ENCODE measurements at places on chromosomes 5 and 9. TPM values are rescaled to one million over a fixed set of nuclear protein-coding genes. Genes with fewer than 3 reads are reported as not detected.

- H3K27me3 ChIP-seq, result peaks cover 16% of the 10 kb centered on the region
- H3K27ac ChIP-seq, result no peak overlapping the region
- H3K4me1 ChIP-seq, result no peaks in the 10 kb centered on the region
- H3K4me3 ChIP-seq, result no peak overlapping the region
- no peak for DNase-seq
Measured at GRCh38 chr5:159781626-159782157, 134.6 kb upstream of the ADRA1B start.

GRCh38 chr5:85108471-85108870, 723.8 kb upstream of the EDIL3 start:
- no peaks in the 10 kb centered on the region for H3K36me3 ChIP-seq
- no peak overlapping the region for H3K4me3 ChIP-seq
- no peaks in the 10 kb centered on the region for H3K27me3 ChIP-seq
- no peak for DNase-seq
- no peak overlapping the region for H3K27ac ChIP-seq
- no peaks in the 10 kb centered on the region for H3K4me1 ChIP-seq

DNA sequence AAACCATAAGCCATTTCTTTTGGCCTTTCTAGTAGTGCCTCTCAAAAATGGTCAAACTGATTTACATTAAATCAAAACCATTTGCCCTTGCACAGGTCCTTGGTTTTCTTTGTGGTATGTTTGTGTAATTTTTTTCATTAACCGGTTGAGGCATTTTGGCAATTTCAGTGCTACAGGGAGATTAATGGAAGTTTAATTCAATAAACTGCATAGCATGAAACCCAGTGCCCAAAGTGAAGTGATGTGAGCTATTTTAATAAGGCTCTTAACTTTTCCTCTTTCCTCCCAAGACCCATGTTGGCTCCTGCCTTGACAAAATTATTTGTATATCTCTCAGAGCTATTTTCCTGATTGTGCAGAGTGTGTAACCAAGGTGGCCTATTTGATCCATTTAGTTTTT, 326.2 kb upstream of the SEMA6A start:
- no peak overlapping the region for H3K4me3 ChIP-seq
- no peak for DNase-seq
- H3K27me3 ChIP-seq, result no peaks in the 10 kb centered on the region
- no peaks in the 10 kb centered on the region for H3K36me3 ChIP-seq
- H3K4me1 ChIP-seq, result no peaks in the 10 kb centered on the region
- no peak overlapping the region for H3K27ac ChIP-seq

DNA sequence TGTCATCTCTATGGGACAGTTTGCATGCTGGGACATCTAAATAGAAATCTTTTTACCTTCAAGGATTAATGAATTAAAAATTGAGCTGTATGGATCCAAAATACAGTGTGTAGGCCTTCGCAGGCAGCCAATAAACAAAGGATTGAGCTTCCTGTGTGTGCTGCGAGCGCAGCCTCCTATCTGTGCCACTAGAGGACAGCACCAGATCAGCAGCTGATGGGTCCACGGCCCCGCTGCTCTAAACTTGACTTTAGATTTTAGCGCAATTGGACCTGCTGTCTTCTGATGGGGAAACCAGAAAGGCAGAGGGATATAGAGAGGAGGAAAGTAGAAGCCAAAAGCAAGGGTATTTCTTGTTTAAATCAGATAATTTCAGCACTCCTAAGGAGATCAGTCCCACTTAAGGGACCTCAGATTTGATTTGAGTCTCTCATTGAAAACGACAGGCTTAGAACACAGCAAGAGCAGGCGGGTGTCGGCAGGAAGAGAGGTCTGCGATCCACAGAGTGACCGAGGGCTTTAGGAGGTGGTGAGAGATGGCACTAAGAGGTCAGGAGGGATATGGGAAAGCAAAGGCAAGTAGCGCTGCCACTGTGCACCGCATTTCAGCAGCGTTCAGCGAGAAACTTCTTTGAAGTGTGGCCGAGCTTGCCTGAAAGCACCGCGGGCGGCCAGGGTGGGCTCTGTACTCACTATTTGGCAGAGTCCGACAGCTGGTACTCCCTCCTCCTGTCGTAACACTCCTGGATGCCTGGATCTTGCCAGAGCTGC, 214.3 kb downstream of the GNA14 start:
- no peaks in the 10 kb centered on the region for H3K36me3 ChIP-seq
- no peak overlapping the region for H3K27ac ChIP-seq
- H3K4me3 ChIP-seq, result no peak overlapping the region
- peaks cover 2% of the 10 kb centered on the region for H3K4me1 ChIP-seq

DNA sequence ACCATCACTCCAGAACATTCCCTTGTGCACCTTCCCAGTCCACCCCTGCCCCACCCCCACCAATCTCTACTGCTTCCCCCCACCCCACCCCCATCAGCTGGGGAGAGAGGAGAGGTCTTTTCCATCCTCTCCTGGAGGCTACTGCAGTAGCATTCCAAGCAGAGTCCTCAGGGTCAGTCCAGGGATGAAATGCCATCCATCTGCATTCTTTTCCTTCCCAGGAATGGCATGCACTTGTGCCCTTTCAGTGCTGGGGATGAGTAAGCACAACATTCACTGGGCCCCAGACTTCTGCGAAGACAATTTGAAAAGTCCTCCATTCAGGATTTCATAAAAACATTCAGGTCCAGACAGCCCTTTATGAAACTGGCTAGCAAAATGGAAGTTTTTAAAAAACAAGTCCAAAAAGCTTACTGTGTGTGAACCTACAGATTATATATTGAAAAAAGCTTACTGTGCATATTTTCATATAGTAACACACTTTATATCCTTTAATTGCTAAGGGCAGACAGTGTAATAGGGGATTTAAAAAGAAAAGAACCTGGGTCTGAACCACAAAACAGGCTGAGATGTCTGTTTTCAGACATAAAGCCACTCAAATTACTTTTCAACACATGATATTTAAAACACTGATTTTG, 50.0 kb upstream of the GOLPH3 start:
- H3K36me3 ChIP-seq, result peaks cover 6% of the 10 kb centered on the region
- H3K27ac ChIP-seq, result no peak overlapping the region
- H3K27me3 ChIP-seq, result no peaks in the 10 kb centered on the region
- no peak for DNase-seq
- no peak overlapping the region for H3K4me3 ChIP-seq
- H3K4me1 ChIP-seq, result no peaks in the 10 kb centered on the region

- H3K27me3 ChIP-seq, result no peaks in the 10 kb centered on the region
- no peak overlapping the region for H3K4me3 ChIP-seq
- H3K36me3 ChIP-seq, result peaks cover 14% of the 10 kb centered on the region
Measured at GRCh38 chr5:82884821-82885471, 192.2 kb downstream of the TMEM167A start.

DNA sequence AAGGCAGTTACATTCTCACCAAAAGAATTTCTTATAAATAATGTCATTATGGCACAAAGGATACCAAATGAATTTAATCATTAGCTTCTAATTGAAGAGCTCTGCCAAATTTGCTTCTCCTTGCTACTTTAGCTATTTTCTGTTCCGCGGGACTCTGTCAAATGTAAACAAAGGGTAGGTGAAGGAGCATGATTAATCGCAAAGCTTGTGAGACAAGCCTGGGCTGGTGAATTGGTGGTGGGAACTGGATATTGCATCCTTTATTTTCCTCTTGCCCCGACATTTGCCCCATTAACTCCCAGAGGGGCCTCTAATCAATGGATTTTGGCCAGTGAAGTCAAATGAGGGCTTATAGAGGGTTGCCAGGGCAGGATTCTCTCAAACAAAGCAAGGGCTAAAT, 234.2 kb upstream of the RFX3 start:
- H3K4me3 ChIP-seq, result no peak overlapping the region
- H3K27ac ChIP-seq, result no peak overlapping the region
- peaks cover 13% of the 10 kb centered on the region for H3K4me1 ChIP-seq
- H3K36me3 ChIP-seq, result no peaks in the 10 kb centered on the region
- DNase-seq, result no peak

- H3K4me1 ChIP-seq, result peaks cover 40% of the 10 kb centered on the region
- peak overlapping the region; percentile 7 for H3K27ac ChIP-seq
- no peak for DNase-seq
- peaks cover 51% of the 10 kb centered on the region for H3K27me3 ChIP-seq
- no peak overlapping the region for H3K4me3 ChIP-seq
- H3K36me3 ChIP-seq, result no peaks in the 10 kb centered on the region
Measured at GRCh38 chr5:96655085-96655484, 7.1 kb upstream of the CAST start.

- H3K4me3 ChIP-seq, result no peak overlapping the region
- DNase-seq, result no peak
- no peaks in the 10 kb centered on the region for H3K36me3 ChIP-seq
Measured at GRCh38 chr5:134479839-134480238, 45.6 kb upstream of the JADE2 start.

- no peak for DNase-seq
- no peaks in the 10 kb centered on the region for H3K36me3 ChIP-seq
- H3K27ac ChIP-seq, result no peak overlapping the region
- no peaks in the 10 kb centered on the region for H3K27me3 ChIP-seq
- no peaks in the 10 kb centered on the region for H3K4me1 ChIP-seq
- H3K4me3 ChIP-seq, result no peak overlapping the region
Measured at GRCh38 chr5:62065050-62065449, 241.0 kb upstream of the KIF2A start.

- H3K27ac ChIP-seq, result no peak overlapping the region
- H3K36me3 ChIP-seq, result no peaks in the 10 kb centered on the region
- no peak overlapping the region for H3K4me3 ChIP-seq
- H3K4me1 ChIP-seq, result peaks cover 24% of the 10 kb centered on the region
Measured at GRCh38 chr5:127320032-127320965, 29.7 kb downstream of the MEGF10 start.

DNA sequence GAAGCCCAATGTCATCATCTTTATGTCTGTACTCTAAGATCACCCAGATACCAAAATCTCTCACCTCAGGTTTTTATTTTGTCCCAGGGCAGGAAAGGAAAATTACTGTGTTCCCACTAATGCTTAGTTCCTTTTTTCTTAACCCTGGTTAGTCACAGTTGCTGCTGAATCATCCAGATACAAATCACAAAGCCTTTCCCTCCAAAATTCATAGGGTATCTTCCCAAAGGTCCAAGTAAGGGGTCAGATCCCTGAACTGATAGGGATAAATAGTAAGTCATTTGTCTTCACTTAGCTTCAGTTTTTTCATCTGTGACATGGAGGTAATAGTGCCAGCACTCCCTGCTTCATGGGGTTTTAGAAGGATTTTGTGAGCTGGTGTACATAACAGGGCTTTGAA, 2.2 kb downstream of the PLCXD3 start:
- no peak overlapping the region for H3K4me3 ChIP-seq
- H3K4me1 ChIP-seq, result no peaks in the 10 kb centered on the region
- DNase-seq, result no peak
- H3K27ac ChIP-seq, result no peak overlapping the region
- H3K27me3 ChIP-seq, result peaks cover 33% of the 10 kb centered on the region

DNA sequence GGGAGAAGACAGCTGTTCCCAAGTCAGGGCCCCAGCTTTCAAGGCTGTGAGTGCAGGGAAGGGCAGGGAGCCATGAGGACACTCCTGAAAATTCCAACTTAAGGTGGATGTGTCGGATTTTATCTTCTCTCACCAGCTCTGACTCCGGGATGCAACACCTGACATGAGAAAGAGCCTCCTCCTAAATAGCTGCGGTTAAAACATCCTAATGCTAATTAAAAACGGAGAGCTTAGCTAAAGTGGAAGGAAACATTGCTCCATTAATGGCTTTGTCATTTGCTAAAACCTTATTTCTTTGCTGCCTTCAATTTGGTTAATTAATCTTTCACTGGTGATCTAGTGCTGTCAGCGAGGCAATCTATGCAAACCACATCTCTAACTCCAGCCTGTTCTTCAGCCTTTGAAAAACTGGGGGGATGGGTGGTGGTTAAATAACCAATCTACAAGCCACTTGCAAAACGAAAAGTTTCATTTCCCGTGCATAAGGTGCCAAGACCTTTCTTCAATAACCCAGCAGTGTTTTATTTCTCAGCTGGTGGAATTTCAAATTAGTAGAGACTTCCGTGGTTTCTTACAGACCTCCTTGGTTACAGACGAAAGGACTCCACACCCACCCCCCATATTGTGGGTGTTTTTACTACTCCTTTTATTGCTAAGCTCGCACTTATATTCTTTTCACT, 379.6 kb downstream of the MLLT3 start:
- peak overlapping the region; percentile 90 for H3K27ac ChIP-seq
- DNase-seq, result peak; percentile 86
- peaks cover 69% of the 10 kb centered on the region for H3K36me3 ChIP-seq
- peak overlapping the region; percentile 52 for H3K4me3 ChIP-seq
- peaks cover 88% of the 10 kb centered on the region for H3K4me1 ChIP-seq

- no peaks in the 10 kb centered on the region for H3K36me3 ChIP-seq
- H3K27ac ChIP-seq, result no peak overlapping the region
- no peaks in the 10 kb centered on the region for H3K4me1 ChIP-seq
- H3K27me3 ChIP-seq, result peaks cover 2% of the 10 kb centered on the region
- DNase-seq, result no peak
- H3K4me3 ChIP-seq, result no peak overlapping the region
Measured at GRCh38 chr5:90289837-90290236, 119.7 kb downstream of the CETN3 start.

DNA sequence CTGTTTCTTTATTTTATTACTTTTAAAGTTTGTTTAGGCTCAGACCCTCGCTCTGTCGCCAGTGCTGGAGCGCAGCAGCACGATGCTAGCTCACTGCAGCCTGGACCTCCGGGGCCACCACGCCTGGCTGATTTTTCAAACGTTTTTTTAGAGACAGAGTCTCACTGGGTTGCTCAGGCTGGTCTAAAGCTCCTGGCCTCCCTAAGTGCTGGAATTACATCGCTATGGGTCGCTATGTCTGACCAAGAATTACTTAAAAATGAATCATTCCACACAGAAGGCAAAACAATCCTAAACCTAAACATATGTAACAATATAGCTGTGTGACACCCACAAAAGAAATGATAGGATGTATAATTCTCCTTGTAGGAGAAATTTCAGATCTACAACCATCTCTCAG, 86.9 kb upstream of the SIMC1 start:
- no peaks in the 10 kb centered on the region for H3K4me1 ChIP-seq
- no peak for DNase-seq
- H3K4me3 ChIP-seq, result no peak overlapping the region
- no peaks in the 10 kb centered on the region for H3K36me3 ChIP-seq
- H3K27ac ChIP-seq, result no peak overlapping the region
- peaks cover 9% of the 10 kb centered on the region for H3K27me3 ChIP-seq

GRCh38 chr5:18764161-18764560, 1129.9 kb downstream of the TAF11L14 start:
- H3K27me3 ChIP-seq, result peaks cover 5% of the 10 kb centered on the region
- no peak overlapping the region for H3K4me3 ChIP-seq
- DNase-seq, result no peak

GRCh38 chr9:81610740-81611107, 78.6 kb downstream of the TLE1 start:
- no peaks in the 10 kb centered on the region for H3K36me3 ChIP-seq
- no peak overlapping the region for H3K4me3 ChIP-seq
- DNase-seq, result no peak
- H3K27ac ChIP-seq, result no peak overlapping the region
- no peaks in the 10 kb centered on the region for H3K27me3 ChIP-seq

- no peaks in the 10 kb centered on the region for H3K36me3 ChIP-seq
- H3K4me1 ChIP-seq, result no peaks in the 10 kb centered on the region
Measured at GRCh38 chr5:53291528-53291927, 182.0 kb upstream of the MOCS2 start.

TRIM36 gene
- 0.13 TPM for total RNA-seq

NOXA1 gene
- total RNA-seq, result 0.52 TPM

ZNF454 gene
- total RNA-seq, result not detected

DPP7 gene
- total RNA-seq, result 248 TPM

SV2C gene
- total RNA-seq, result not detected

CSF2 gene
- 0.55 TPM for total RNA-seq

SH3PXD2B gene
- 0.23 TPM for total RNA-seq

LMAN2 gene
- total RNA-seq, result 127 TPM

SLC36A3 gene
- not detected for total RNA-seq
